ENCODE measurements at places on chromosomes 6 and 20.
A peak's percentile ranks its signal among the peaks of the same experiment; 100 is the strongest.

- H3K27me3 ChIP-seq: no peaks in the 10 kb centered on the region
- H3K27ac ChIP-seq: no peak overlapping the region
- H3K36me3 ChIP-seq: no peaks in the 10 kb centered on the region
- H3K4me3 ChIP-seq: no peak overlapping the region
- peaks cover 16% of the 10 kb centered on the region for H3K4me1 ChIP-seq
Measured at GRCh38 chr20:53941680-53942471, 128.5 kb downstream of the BCAS1 start.

- peaks cover 44% of the 10 kb centered on the region for H3K36me3 ChIP-seq
- peaks cover 93% of the 10 kb centered on the region for H3K4me1 ChIP-seq
- peak; percentile 70 for DNase-seq
- H3K4me3 ChIP-seq: peak within 1 kb of the TSS; percentile 91
- no peaks in the 10 kb centered on the region for H3K27me3 ChIP-seq
- peak within 1 kb of the TSS; percentile 99 for H3K27ac ChIP-seq
Measured at GRCh38 chr6:31572041-31572911, at the start of gene LTA. LTA (plus strand) TSS chr6:31572289; CDS start chr6:31572743, 454 bp downstream.

DNA sequence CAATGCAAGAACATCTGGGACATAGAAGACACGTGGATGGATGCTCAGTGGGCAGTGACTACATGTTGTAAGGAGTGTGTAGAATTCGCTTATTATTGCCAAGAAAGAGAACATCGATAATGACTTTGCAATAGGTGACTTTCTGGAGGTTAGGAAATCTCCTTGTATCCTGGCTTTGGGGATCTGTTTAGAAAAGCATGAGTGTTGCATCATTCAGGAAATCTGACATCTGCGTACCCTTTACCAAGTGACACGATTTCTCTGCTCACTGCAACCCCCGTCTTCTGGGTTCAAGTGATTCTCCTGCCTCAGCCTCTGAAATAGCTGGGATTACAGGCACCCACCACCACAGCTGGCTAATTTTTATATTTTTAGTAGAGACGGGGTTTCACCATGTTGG, 23.2 kb downstream of the RIN2 start:
- no peaks in the 10 kb centered on the region for H3K4me1 ChIP-seq
- H3K27me3 ChIP-seq: peaks cover 35% of the 10 kb centered on the region
- no peaks in the 10 kb centered on the region for H3K36me3 ChIP-seq
- no peak overlapping the region for H3K27ac ChIP-seq
- H3K4me3 ChIP-seq: no peak overlapping the region

GRCh38 chr20:44643596-44644229, 7.8 kb downstream of the ADA start:
- H3K27ac ChIP-seq: peak overlapping the region; percentile 95
- H3K27me3 ChIP-seq: no peaks in the 10 kb centered on the region
- H3K4me1 ChIP-seq: peaks cover 76% of the 10 kb centered on the region
- peak overlapping the region; percentile 69 for H3K4me3 ChIP-seq
- peaks cover 22% of the 10 kb centered on the region for H3K36me3 ChIP-seq

- peak overlapping the region; percentile 20 for H3K27ac ChIP-seq
- no peaks in the 10 kb centered on the region for H3K27me3 ChIP-seq
- no peaks in the 10 kb centered on the region for H3K36me3 ChIP-seq
- no peak for DNase-seq
- no peaks in the 10 kb centered on the region for H3K4me1 ChIP-seq
Measured at GRCh38 chr6:72080260-72080941, 194.1 kb downstream of the RIMS1 start.

- H3K36me3 ChIP-seq: peaks cover 6% of the 10 kb centered on the region
- peaks cover 18% of the 10 kb centered on the region for H3K4me1 ChIP-seq
- DNase-seq: no peak
- no peak overlapping the region for H3K27ac ChIP-seq
- no peak overlapping the region for H3K4me3 ChIP-seq
- H3K27me3 ChIP-seq: no peaks in the 10 kb centered on the region
Measured at GRCh38 chr6:38262026-38262425, 377.7 kb downstream of the BTBD9 start.

DNA sequence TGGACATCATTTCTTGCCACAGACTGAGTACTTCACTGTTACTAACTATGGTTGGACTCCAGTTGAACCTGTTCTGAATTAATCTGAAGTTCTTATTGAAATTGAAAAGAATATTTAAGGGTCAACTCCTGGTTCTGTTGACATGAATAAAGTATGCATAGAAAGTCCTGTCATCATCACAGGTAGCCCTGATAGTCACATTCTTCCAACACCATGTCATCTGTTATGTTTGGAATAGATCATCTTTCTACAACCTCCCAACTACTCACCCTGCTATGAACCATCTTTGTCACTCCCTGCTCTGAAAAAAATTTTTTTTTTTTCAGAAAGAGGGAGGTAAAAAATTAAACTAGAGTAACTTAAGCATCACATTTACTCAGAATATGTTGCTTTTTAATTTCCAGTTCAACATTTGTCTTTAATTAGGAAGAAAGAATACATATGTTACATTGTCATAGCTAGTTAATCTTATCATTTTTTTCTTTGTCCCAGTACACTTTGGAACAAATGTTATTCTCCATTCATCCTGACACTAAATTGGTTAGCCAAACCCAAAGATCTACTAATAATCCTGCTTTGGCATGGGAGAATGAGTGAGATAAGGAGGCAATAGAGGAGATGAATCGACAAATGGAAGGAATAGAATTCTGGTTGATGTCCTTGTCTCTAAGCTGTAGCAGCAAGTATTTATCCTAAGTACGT, 775.1 kb upstream of the NRSN1 start:
- H3K4me3 ChIP-seq: no peak overlapping the region
- H3K27ac ChIP-seq: no peak overlapping the region
- H3K27me3 ChIP-seq: no peaks in the 10 kb centered on the region
- H3K4me1 ChIP-seq: no peaks in the 10 kb centered on the region

DNA sequence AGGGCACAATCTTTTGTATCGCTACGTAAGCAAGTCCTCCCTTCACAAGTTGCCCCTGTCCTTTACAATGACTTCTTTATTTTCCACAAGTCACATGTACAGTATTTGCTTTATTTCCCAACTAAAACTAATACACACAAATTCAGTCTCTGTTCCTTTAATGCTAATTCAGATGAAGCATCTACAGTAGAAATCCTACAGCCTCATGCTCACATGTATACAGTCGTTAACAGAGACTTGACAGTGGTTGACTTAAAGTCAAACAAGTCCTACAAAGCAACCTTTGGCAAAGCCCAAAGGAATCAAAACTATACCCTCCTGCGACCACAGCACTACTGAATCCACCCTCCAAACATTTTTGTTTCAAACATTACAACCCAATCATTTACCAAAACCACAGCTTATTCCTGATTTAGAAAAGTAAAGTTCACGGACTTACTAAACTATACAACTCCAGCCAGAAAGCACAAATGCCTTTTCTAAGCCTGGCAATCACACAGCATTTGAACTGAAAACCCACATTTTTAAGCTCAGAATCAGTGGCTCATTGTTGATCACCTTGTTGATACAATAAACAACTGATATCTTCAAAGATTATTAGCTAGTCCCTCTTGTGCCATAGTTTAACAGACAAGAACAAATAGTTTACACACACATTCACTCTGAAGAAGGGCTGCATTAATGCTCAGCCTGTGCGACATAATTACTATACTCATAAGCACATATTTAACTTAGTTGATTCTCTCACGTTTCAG, 70.9 kb upstream of the NHSL1 start:
- no peaks in the 10 kb centered on the region for H3K4me1 ChIP-seq
- DNase-seq: no peak
- peaks cover 1% of the 10 kb centered on the region for H3K27me3 ChIP-seq
- no peak overlapping the region for H3K27ac ChIP-seq

GRCh38 chr6:134701301-134701700, 248.6 kb downstream of the ALDH8A1 start:
- H3K4me1 ChIP-seq: no peaks in the 10 kb centered on the region
- peaks cover 2% of the 10 kb centered on the region for H3K36me3 ChIP-seq
- DNase-seq: no peak
- H3K27me3 ChIP-seq: peaks cover 79% of the 10 kb centered on the region
- H3K27ac ChIP-seq: no peak overlapping the region
- no peak overlapping the region for H3K4me3 ChIP-seq

- peaks cover 8% of the 10 kb centered on the region for H3K4me1 ChIP-seq
- H3K4me3 ChIP-seq: no peak overlapping the region
- H3K27ac ChIP-seq: no peak overlapping the region
- no peak for DNase-seq
- H3K36me3 ChIP-seq: peaks cover 7% of the 10 kb centered on the region
- peaks cover 16% of the 10 kb centered on the region for H3K27me3 ChIP-seq
Measured at GRCh38 chr20:59386809-59387208, 86.4 kb downstream of the EDN3 start.

- H3K27me3 ChIP-seq: no peaks in the 10 kb centered on the region
- no peak overlapping the region for H3K27ac ChIP-seq
- H3K4me1 ChIP-seq: peaks cover 18% of the 10 kb centered on the region
- peaks cover 7% of the 10 kb centered on the region for H3K36me3 ChIP-seq
- DNase-seq: no peak
- H3K4me3 ChIP-seq: no peak overlapping the region
Measured at GRCh38 chr6:38261626-38262025, 378.1 kb downstream of the BTBD9 start.

DNA sequence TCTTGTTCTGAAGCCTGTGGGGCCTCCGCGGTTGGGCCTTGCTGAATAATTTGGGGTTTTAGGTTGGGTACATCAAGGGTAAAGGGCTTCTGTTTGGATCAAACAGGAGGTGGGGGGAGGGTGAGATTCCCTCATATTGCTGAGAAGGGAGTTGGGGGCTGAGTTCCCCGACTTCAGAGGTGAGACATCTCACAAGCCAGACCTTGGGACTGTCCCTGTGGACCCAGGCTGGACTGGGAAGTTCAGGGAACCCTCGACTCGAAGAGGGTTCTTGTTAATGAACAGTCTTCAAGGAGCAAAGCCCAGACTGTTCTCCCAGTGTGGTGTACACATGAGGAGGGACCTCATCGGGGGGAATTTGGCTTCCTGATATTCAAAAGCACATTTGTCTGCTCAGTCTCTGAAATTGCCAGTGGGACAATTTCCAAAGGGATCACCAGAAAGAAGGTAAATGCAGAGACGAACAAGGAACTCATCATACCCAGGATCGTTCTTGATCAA, 118.5 kb downstream of the SYCP2 start:
- no peak for DNase-seq
- H3K4me1 ChIP-seq: no peaks in the 10 kb centered on the region

GRCh38 chr6:28537509-28538140, 11.9 kb downstream of the GPX5 start:
- peak overlapping the region; percentile 54 for H3K4me3 ChIP-seq
- peaks cover 100% of the 10 kb centered on the region for H3K27me3 ChIP-seq

GRCh38 chr20:49973981-49974380, 8.8 kb upstream of the SNAI1 start:
- peaks cover 1% of the 10 kb centered on the region for H3K36me3 ChIP-seq
- H3K4me1 ChIP-seq: no peaks in the 10 kb centered on the region
- H3K4me3 ChIP-seq: no peak overlapping the region
- no peaks in the 10 kb centered on the region for H3K27me3 ChIP-seq
- no peak overlapping the region for H3K27ac ChIP-seq
- DNase-seq: no peak

GRCh38 chr6:9315966-9316650, 880.8 kb upstream of the SLC35B3 start:
- no peaks in the 10 kb centered on the region for H3K27me3 ChIP-seq
- H3K4me3 ChIP-seq: no peak overlapping the region
- H3K36me3 ChIP-seq: no peaks in the 10 kb centered on the region
- no peak for DNase-seq
- no peaks in the 10 kb centered on the region for H3K4me1 ChIP-seq
- no peak overlapping the region for H3K27ac ChIP-seq

GRCh38 chr6:54846243-54846856, at the start of gene FAM83B:
FAM83B (plus strand) TSS chr6:54846771; CDS start chr6:54870247, 23,476 bp downstream.
- no peaks in the 10 kb centered on the region for H3K36me3 ChIP-seq
- no peaks in the 10 kb centered on the region for H3K4me1 ChIP-seq
- no peak within 1 kb of the TSS for H3K27ac ChIP-seq

GRCh38 chr6:146974351-146974750, 229.9 kb upstream of the STXBP5 start:
- H3K4me1 ChIP-seq: no peaks in the 10 kb centered on the region
- no peaks in the 10 kb centered on the region for H3K36me3 ChIP-seq
- no peak overlapping the region for H3K4me3 ChIP-seq
- H3K27ac ChIP-seq: no peak overlapping the region
- H3K27me3 ChIP-seq: peaks cover 23% of the 10 kb centered on the region

Measured in central memory CD8-positive, alpha-beta T cell (primary cell).